Stromal cell of bone marrow (primary cell): ENCODE measurements at places on chromosomes 7 and 10.

DNA sequence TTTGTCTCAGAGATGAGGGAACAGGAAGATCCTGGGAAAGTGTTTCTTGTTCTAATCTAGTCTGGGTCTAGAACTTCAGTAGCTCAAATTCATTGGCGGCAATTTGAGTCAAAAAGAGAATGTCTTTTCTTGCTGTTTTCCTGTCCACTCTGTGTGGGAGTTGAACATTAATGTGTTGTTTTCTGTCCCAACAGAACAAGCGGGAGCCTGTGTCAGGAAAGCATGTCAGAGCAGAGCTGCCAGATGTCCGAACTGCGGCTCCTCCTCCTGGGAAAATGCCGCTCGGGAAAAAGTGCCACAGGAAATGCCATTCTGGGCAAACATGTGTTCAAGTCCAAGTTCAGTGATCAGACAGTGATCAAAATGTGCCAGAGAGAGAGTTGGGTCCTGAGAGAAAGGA is 16.0 kb downstream of the GIMAP8 start:
- DNase-seq: no peak

DNA sequence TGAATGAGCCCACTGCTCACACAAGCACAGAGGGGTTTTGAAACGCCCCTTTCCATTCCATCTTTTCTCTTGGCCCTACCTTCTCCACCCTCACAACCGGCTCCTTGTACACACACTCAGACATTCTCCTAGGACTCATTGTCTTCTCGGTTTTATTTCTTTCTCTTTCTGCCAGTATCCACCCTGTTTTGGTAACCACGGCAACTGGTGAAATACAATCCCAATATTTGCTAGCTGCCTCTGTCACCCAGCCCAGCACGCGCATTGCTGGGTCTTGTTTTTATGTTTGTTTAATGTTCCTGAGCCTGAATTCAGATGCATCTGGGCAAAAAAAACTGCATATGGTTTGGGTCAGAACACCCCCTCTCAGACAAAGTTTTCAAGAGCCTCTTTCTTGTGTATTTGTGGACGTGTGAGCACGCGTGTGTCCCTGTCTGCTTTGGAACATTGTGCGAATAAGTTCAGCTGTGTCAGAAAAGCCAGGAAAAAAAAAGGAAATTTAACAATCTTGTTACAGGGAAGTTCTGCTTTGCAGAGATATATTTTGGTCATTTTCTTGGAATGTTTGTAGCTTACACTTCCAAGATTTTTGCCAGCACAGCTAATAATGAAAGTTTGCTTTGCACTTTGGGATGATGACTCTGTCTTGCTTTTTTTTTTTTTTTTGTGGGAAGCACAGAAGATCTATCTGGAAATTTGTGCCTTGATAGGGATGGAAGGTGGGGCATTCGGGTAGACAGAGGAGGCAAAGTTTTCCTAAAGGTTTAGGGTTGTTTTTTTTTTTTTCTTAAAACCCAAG is 225.9 kb downstream of the TRIL start:
- DNase-seq: peak; percentile 81

GRCh38 chr7:122092964-122093797 is 50.9 kb downstream of the AASS start:
- DNase-seq: peak; percentile 54

DNA sequence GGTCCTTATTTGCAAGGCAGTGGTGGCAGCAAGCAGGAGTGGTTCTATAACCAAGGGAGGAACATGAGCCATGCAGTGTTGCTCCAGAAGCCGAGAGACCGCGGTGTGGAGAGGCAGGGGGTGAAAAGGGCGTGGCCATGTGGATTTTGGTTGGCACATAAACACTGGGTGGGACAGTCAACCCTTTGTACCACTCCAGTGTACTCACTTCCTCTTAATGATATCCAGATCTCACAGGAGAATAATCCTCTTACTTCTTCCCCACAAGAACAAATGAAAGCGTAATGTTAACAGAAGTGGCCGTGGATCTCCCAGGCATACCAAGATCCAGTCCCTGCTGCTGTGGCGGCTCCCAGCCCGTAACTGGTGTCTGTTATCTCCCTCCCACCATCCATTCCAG is 42.4 kb downstream of the XRCC2 start:
- no peak for DNase-seq

DNA sequence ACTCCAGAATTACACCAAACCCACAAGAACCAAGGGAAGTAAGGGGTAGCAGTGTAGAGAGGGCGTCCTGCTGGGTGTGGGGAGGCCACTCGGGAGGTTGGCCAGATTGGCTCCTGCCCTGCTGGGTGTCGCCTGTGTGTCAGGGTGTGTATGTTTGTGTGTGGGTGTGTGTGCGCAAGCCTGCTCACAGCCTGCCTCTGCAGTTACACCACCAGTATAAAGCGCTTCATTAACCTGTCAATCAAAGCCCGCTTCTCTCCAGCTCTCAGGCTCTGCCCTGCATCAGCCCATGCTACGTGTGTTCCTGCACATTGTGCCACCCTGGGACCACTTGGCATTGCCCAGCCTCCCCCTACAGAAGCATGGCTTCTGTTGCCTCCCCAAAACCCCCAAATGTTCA is 83.3 kb upstream of the PAX2 start:
- no peak for DNase-seq
